ENCODE measurements at places on chromosomes 4 and X.
A peak's percentile ranks its signal among the peaks of the same experiment; 100 is the strongest.

DNA sequence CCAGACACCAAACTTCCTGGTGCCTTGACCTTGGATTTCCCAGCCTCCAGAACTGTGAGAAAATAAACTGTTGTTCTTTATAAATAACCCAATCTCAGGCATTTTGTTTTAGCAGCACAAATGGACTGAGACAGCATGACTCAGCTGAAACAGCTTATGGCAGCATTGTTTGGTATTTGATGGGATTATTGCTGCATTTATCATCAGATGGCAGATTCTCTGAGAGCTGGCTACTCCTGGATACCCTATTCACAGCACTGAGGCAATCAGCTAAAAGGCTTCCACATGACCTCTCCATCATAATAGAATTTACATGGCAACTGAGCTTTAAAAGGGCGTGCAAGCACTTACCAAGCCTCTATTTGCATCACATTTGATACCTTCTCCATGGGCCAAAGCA is 623.1 kb upstream of the CPEB2 start:
- no peak for DNase-seq

DNA sequence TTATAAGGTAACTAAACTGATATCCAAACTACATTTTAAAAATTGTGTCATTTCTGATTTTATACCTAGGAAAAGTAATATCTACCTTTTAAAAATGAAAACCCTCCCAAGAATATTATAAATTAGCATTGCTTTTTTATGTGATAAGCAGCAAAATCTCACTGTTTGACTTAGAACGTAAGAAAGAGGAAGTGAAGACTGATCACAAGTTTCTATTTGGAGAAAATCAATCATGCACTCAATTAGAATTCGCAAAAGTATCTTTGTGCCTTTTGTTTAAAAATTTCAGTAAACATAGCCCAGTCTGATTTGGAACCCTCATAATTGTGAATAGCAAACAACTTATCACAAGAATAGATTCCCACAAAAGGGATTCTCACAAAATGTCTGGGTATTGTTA is 142.7 kb downstream of the TENM3 start:
- DNase-seq = no peak

DNA sequence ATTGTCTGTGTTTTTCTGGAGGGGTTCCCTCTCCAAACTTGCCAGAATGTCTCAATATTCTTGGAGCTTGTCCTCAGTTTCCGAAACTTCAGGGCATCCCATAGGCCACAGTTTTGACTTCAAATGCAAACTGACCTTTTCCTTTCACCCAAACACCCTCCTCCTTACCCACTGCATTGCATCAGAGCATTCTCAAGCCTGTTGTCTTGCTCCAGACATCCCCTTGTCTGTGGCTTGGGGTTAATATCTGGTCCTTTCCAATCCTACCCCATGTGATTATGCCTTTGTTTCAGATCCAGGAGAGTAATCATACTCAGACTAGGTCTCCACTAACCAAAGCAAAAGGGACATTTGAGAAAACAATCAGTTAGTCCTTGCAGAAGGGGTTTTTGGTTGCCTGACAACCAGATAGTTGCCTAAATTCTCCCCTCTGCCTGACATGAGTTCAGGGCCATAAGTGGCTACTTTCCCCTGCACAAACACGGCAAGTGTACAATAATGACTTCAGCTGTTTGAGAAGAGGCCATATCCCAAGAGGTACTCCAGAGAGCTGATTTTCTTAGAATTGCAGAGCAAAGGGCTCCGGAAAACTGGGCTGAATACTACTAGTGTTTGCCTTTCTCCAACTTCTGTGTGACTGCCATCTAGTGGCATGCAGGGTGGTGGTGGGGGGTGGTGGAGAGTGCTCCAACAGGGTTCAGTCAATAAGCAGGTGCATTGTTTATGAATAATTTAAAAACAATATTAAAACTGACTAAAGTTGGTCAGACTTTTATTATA is 130.2 kb downstream of the CHRDL1 start:
- no peak for DNase-seq

- DNase-seq = no peak
Observed at GRCh38 chr4:111905511-111905910, 239.7 kb upstream of the FAM241A start.

DNA sequence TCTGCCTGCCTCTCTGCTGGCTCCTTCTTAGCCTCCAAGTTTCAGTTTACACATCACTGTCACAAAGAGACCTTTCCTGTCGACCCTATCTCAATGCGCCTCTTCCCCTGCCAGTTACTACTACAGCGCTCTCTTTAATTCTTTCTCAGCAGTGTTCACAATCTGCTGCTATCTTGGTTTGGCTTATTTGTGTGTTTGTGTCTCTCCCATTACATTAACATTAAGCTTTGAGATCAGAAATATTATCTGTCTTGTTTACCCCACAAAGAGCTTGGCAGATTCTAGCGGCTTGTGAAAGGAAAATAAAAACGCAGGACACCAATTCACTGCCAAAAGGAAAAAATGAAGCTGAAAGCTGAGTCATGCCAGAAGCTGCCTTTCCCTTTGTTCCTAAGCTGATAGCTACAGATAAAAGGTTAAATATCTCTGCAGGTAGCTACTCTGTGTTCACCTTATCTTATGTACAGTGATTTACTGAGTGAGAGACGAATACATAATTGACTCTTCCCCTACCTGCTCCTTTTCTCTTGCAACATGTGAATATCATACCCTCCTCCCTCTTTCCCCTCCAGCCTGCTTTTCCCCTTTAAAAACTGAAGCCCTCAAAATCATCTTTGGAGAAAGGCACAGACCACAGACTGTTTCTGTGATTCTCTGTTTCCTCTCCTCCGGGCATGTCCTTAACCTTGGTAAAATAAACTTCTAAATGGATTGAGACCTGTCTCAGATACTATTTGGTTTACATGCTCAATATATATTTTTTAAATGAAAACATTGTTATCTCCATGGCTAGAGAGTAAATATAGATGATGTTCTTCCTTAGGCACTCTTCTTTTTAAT is 19.3 kb upstream of the SLC9A7 start:
- no peak for DNase-seq

DNA sequence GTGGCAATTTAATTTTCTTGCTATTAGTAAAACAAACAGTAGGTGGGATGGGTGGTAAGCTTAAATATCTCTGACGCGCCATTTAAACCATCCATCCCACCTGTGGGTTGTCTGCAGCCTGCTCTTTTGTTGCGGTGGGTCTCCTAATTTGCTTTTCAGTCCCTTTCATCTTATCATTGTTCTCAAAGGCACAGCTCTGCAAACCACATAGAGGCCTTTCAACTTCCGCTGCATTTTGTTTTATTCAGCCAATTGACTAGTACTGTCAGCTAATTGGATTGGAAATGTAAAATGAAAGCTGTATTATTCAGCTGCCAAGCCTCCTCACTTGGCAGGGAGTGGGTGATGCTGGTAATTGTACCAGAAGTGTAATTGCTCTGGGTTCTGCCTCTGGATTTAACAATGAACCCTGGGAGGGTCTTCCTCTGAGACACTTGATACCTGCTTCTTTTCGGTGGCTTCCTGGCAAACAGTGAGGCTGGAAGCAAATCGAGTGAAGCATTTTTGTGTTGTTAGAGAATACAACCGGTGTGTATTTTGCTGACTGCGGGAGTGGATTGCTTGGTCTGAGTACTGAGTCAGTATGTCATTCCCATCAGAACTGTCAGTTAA is 165.6 kb downstream of the FRAS1 start:
- DNase-seq = no peak

DNA sequence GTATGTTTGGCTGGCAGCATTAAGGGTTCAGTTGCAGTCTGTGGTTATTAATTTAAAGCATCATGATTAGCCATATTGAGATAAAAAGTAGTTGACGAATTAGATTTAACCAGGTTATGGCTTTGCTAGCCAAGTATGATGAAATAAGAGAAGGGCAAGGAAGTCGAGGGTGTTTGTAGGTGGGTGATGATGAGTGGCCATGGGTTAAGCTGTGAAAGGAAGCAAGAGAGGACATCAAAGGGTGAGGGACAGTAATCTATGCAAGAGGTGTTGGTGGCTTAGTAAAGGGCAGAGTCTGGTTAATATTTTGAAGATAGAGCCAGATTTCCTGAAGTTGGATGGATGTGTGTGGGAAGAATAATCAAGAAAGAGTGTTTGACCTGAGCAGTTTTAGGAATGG is 44.5 kb downstream of the STIM2 start:
- peak; percentile 32 for DNase-seq

- DNase-seq = no peak
Observed at GRCh38 chr4:93467484-93468155, 360.9 kb upstream of the ATOH1 start.

- no peak for DNase-seq
Observed at GRCh38 chrX:46941341-46941740, 29.1 kb downstream of the JADE3 start.

- no peak for DNase-seq
Observed at GRCh38 chrX:23919706-23920320, 12.0 kb downstream of the CXorf58 start.

DNA sequence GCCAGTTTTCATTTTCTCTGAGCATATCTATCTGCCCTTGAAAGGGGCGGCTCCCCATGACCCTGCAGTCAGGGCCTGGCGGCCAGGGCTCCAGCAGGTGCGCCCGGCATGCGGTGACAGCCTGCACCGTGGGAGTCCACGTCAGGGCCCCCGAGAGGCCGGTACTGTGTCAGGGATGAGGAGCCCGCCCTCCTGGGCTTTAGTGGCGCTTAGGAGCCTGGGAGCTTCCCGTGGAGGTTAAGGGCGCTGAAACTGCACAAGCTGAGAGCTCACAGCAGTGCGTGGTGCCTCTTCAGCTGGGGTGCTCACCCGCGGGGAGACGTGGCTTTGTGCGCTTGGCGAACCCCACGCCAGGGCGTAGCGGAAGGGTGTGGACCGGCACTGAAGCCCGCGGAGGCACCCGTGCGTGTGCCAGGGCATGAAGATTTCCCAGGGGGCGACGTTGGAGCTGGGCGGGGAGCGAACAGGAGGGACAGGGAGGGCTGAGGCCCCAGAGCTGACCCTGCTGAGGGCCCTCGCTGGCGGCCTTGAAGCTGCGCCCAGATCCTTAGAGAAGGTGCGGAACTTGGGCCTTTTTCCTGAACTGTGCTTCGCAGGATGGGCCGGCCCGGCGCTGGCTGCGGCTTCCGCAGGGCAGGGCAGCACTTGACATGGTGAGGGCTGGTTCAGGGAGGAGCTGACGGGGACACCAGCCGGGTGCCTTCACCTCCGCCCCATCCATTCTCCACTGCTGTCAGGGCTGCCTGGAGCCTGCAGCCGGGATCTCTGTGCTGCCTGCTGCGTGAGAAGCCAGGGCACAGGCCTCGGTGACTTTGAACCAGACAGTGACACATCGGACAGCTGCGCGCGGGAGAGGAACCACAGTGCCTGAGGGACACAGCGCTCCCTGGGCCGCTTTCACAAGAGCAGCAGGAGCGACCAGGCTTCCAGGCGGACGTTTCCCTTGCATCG is 32.9 kb downstream of the HTT-AS start:
- peak; percentile 52 for DNase-seq

GRCh38 chrX:152428596-152428995 is 22.5 kb downstream of the GABRA3 start:
- no peak for DNase-seq

- DNase-seq = no peak
Observed at GRCh38 chr4:172683021-172683420, 485.6 kb upstream of the GALNT7 start.

GRCh38 chr4:106588891-106589290 is 220.3 kb upstream of the GIMD1 start:
- no peak for DNase-seq

DNA sequence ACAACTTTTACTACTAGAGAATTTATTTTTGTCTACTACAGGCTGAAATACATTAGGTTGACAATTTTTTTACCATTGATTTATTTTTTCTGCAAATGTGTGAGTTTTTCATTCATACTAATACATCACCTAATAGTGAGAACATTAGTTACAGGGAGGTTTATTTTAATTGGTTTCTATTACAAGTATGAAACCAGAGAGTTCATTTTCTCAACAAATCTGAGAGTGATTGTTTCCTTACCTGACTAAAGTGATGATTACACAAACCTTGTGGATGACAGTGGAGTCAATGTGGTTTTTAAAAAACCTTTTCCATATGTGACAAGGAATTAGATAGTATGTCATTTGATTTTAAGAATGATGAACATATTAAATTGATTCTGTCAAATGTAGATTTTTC is 227.4 kb downstream of the PALLD start:
- DNase-seq = no peak

DNA sequence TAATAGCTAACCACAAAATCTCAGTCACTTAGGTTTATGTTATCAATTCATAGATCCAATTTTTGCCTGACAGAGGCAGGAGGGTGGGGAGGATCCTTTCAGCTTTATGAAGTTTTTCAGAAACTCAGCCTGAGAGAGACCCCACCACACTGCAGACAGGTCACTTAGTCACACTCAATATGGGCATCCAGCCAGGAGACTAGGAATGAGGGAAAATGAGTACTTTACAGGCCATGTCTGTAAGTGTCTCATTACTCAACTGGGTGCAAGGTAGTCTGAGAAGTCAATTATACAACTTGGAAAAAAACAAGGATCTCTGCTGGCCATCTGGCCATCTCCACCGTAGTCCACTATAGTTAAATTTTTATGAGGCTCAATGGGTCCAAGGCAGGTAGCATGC is 365.9 kb downstream of the INPP4B start:
- DNase-seq = no peak

GRCh38 chr4:41647383-41647782 is 101.1 kb downstream of the PHOX2B start:
- DNase-seq = no peak

- DNase-seq = peak; percentile 38
Observed at GRCh38 chr4:87007528-87008446, 73.0 kb downstream of the AFF1 start.

DNA sequence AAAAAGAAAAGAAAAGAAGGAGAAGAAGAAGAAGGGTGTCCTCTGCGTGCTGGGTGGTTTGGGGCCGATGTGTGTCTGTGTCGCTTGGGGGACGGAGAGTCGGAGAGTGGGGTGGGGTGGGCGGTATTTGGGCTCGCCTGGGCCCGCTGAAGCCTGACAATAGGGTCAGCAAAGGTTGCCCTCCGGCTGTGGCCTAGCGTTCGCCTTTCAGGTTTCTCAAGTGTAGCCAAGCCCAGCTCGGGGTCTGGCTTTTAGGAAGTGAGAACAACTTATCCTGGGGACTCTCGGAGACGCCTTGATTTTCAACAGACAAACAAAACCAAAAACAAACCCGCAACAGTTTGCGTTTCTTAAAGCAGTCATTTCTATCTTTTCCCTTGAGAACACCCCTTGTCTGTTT is 4.1 kb upstream of the SOX3 start:
- DNase-seq = no peak

GRCh38 chrX:107723511-107723910 is 52.1 kb downstream of the TSC22D3 start:
- no peak for DNase-seq

GRCh38 chrX:70454441-70455365 is 10.1 kb downstream of the DLG3 start:
- peak; percentile 85 for DNase-seq

GRCh38 chrX:117305168-117305766 is 811.3 kb downstream of the KLHL13 start:
- no peak for DNase-seq

GRCh38 chrX:96176921-96177320 is 507.7 kb upstream of the DIAPH2 start:
- DNase-seq = no peak

DNA sequence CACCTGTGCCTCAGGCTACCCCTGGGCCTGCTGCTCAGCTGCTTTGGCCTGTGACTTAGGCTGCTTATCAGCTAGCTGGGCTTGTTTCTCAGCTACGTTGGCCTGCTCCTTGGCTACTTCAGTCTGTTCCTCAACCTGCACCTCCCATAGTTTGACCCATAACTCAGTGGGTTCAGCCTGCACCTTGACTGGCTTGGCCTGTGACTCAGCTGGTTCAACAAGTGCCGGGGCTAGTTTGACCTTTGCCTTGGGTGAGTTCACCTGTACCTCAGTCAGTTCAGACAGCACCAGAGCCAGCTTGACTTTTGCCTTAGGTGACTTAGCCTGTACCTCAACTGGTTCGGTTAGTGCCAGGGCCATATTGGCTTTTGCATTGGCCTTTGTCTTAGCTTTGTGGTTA is 171.2 kb downstream of the MSN start:
- no peak for DNase-seq
